ENCODE measurements at places on chromosomes 7 and 10.

DNA sequence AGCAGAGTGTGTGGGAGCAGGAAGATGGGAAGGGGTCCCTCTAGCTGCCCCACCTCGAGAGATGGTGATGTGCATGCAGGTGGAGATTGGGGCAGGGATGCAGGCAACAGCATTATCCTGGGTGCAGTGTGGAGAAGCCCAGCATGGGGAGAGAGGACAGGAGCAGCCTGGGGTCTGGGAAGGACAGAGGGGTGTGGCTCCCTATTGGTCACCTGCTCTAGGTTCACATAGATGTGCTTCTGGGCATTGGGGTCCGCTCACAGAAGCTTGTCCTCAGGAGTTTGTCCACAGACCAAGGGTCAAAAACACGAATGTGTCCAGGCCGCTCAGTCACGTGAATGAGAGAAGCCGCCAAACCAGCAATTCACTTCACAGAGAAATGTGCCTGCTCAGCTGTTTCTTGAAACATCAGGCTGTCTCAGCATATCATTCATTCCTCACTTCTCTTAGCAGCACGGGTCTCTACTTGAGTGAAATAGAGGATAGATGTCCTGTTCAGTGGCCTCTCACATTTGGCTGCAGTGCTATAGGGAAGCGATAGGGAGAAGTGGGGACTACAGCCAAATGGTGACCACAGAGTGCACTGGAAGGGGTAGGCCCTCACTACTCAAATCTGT, 11.5 kb upstream of the SLC29A3 start:
- DNase-seq = no peak

GRCh38 chr10:63137306-63137705, 4.2 kb downstream of the NRBF2 start:
- no peak for DNase-seq

GRCh38 chr10:43252783-43253341, 14.0 kb downstream of the RASGEF1A start:
- DNase-seq = no peak

GRCh38 chr7:46530081-46530750, 609.1 kb upstream of the IGFBP3 start:
- no peak for DNase-seq

DNA sequence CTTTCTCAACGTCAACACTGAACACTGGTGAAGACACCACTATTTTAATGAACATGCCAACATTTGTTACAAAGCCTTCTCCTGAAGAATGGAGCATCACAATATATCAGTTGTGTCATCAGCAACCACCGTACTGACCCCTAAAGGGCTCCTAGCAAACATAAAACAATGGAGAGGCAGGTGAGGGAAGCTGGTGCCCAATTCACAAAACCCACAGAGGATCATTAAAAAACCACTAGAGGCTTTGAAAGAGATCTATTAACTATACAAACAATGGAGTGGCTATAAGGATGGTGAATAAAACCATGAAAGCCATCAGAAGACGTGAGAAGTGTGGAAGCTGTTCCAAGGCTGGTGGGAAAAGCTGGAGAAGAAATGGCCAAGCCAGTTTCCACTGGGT, 150.8 kb downstream of the FAM107B start:
- DNase-seq = no peak

- no peak for DNase-seq
These were observed 229.8 kb upstream of the HDAC9 start for GRCh38 chr7:18265611-18266281.

DNA sequence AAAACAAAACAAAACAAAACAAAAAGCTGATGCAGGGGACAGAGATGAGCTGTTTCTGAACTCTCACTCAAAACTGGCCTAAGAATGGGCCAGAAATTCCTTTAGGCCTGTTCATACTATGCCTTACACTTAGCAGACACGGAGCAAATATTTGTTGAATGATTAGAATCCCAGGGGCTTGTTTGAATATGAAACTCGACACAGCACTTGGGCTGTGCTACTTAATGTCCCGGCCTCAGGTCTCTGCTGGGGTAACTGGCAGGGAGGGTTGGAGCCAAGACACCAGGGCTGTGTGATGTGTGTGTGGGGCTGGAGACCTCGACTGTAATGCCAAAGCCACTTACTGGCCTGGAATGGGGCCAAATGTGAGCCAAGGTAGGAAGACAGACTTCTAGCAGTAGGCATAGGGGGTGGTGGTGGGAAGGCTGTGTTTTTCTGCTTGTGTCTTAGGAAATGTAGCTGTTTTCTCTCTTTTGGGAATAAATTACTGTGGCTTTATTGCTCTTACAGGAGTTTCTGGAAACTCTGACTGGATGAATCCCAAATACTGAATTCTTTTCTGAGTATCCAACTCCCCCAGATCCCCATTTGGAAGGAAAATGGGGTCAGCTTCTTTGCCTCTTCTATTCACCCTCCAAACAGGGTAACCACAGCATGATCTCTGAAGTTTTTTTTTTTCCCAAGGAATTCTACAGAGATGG, 66.7 kb downstream of the EMX2 start:
- no peak for DNase-seq

DNA sequence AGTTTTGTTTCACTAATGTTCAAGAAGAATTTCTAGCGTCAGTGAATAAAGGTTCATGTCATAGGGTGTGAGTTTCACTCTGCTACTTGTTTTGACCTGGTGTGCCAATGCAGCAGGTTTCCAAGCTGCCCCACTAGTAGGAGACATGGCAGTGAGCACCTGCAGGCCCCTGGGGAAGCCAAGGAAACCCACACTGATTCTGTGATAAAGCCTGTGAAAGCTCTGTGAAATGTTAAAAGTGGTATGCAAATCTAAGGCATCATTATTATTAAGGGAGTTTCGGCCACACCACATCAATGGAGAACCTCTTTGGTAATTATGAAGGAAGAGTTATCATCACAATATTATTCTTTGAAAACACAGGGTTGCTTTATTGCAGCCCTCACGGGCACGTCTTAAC, 46.4 kb downstream of the ABCB5 start:
- no peak for DNase-seq

DNA sequence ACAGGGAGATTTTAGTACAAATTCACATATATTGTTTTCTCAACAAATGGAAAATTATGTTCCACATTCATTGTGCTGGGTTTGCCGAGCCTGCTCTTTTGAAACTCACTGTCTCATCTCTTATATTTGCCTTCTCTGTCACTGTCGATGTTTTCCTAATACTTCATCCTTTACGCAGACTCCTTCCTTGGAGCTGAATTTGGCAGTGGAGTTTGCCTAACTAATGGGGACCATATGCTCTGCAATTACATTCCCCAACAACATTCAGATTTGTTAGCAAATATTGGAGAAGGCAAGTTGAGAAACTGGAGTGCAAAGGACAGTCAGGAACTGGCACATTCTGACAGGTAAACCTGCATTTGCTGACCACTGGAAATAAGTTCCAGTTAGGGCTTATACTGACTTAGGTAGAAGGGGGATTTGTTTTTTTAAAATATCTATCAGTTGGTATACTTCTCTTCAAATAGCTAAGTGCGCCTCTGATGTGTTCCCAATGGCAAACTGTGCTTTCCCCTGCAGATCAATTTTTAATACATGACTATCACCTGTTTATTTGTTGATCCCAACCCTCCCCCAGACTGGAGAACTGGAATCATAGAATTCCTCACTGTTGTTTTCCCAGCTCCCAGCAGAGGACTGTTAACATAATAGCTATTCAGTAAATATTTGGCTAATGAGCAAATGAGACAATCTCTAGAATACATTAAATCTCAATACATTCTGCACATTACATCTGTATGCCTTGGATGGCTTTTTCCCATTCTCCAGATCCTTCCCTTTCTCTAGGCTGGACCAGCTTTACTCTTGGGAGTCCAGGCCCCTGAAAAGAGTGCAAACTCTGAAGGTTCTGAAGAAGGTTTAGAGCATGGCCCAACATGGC, 769.3 kb downstream of the KCNMA1 start:
- DNase-seq = no peak

- DNase-seq = no peak
These were observed 3.0 kb downstream of the GCC1 start for GRCh38 chr7:127582361-127582760.

DNA sequence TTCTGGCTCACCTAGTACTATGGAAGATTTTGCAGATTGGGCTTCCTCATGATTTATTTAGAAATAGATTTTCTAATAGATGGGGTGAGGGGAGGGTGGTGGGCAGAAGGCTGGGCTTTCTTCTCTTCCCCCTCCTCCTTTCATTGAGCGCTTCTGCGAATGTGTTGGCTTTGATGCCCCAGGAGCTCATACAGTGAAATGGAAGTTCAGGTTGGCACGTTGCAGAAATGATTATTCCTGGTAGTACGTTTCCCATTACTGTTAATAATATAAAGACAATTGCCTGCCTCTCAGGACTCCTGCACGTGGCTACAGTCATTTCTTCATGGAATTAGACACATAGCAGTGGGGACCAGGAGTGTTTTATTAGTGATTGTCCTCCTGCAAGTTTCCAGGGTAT, 39.8 kb downstream of the TCF7L2 start:
- no peak for DNase-seq

GRCh38 chr7:34133983-34134782, 228.8 kb downstream of the BMPER start:
- no peak for DNase-seq

GRCh38 chr7:38054199-38054598, 123.8 kb upstream of the STARD3NL start:
- no peak for DNase-seq

GRCh38 chr10:64726466-64726865, 1205.3 kb downstream of the REEP3 start:
- DNase-seq = no peak

GRCh38 chr7:20331910-20332813, 1.5 kb downstream of the ITGB8 start:
- DNase-seq = no peak

- DNase-seq = no peak
These were observed 87.0 kb downstream of the SH3PXD2A start for GRCh38 chr10:103768345-103768744.

GRCh38 chr7:21967598-21968003, 21.9 kb upstream of the CDCA7L start:
- no peak for DNase-seq

DNA sequence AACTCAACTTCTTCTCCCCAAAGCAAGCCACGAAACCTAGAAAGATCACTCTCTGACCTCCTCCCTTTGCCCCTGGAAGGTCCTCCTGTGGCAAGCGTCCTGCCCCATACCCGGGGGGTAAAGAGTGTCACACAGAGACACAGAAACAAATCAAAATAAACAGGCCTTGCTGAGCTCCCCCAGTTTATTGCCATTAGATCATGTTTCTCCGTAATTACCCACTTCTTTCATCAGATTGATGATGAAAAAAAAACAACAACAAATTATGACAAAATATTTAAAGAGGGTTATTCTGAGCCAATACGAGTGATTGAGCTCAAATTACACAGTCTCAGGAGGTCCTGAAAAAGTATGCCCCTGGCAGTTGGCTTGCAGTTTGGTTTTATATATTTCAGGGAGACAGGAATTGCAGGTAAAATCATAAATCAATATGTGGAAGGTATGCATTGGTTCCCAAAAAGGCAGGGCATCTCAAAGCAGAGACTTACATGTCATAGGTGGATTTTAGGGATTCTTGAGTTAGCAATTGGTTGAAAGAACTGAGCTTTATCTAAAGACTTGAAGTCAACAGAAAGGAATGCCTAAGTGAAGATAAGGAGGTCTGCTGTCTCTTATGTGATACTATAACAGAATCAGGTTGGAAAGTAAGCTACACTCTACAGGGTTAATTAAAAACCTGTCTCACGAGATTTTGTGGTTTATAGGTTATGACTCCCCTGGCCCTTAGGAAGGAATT, 86.2 kb downstream of the APBB1IP start:
- DNase-seq = no peak

GRCh38 chr7:36717586-36717985, 6.7 kb downstream of the AOAH start:
- no peak for DNase-seq

- DNase-seq = no peak
These were observed 40.0 kb downstream of the PRKAG2 start for GRCh38 chr7:151836927-151837205.

DNA sequence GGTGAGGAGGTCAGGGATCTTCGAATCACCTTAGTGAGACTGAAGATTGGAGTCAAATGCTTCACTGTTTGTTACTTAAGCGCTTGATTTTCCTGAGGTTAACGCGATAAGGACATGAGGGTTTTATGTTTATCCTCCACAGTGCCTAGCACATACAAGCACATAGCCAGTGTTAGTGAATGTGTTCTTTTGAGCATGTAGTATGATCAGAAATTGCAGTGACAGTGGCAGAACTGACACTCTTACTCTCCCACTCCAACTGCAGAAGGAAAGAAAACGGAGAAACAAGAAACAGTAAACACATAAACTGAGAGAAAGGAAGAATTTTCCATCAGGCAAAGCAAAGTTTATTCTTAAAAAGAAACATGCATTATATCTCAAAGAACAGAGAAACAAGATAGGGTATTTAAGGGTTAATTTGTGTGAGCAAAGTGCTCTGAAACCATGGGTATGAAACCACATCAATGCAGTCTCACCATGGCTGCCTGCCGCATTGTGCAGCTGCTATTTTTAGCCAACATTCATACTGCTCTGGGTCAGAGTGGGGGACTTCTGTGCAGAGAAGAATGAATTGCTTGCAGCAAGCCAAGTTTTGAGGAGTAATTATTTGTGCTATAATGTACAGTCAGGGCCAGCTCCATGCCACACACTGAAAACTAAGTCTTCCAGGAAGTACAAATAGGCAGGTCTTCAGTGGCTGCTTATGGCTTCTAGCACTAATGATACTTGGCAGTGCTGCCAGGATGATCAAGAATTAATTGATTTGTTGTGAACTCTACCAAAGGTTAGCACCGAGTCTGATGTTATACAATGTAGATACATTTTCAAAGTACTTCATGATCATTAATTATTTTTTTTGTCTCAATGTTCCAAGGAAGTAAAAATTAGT, 152.0 kb downstream of the MACC1 start:
- DNase-seq = no peak

DNA sequence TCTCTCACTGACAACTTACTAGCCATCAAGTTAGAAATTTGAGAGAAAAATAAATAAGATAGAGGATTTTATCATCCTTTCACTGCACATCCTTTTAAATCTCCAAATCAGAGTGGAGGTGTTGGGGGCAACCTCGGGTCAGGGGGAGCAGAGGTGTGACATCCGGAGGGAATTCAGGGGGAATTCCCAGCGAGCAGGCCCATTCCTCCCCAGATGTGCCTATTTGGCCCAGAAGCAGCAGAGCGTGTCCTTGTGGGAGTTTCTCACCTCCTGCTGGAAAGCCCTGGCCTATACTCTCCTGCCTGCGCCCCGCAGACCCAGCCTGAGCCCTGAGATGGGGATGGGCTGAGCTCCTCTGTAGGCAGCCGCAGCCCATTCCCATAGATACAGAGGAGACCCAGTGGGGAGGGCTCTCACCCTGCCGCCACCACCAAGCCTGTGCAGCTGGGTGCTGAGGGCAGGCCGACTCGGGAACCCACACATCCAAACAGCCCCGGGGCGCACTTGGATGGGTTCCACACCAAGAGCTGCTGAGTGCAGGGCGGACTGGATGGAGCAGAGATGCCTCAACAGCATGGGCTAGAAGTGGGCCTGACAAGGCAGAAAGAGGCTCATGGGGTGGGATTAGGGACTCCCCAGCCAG, 124.5 kb downstream of the CXCL12 start:
- DNase-seq = no peak
